ENCODE measurements at places on chromosomes 1 and 21.

GRCh38 chr1:19384113-19384512, 72.0 kb downstream of the SLC66A1 start:
- no peak for DNase-seq
- no peaks in the 10 kb centered on the region for H3K27me3 ChIP-seq
- H3K4me1 ChIP-seq, result peaks cover 23% of the 10 kb centered on the region
- H3K36me3 ChIP-seq, result peaks cover 41% of the 10 kb centered on the region
- no peak overlapping the region for H3K4me3 ChIP-seq

DNA sequence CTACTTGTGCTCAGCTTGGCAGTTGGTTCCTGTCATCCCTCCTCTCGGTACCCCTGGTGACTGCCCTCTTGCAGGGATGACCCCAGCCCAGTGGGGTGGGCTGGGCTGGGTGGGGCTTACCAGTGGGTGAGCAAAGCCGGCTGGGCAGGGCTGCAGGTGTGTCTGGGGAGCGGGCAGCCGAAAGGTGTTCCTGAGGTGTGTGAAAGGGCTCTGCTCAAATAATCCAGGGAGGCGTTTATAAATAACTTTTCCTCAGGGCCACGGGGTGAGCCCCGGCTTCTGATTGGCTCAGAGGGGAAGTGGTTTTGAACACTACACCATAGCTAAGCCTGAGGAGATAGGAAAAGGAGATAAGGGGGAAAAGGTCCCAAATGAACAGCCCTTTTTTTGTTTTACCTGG, at the start of gene SLC26A9:
Gene SLC26A9 (minus strand): TSS at position 212 of the 400 bp plus-strand sequence. CDS start 7,636 bp downstream, outside the sequence.
- no peak within 1 kb of the TSS for H3K27ac ChIP-seq
- no peak within 1 kb of the TSS for H3K4me3 ChIP-seq
- H3K36me3 ChIP-seq, result no peaks in the 10 kb centered on the region
- H3K4me1 ChIP-seq, result no peaks in the 10 kb centered on the region
- H3K27me3 ChIP-seq, result peaks cover 77% of the 10 kb centered on the region
- no peak for DNase-seq

DNA sequence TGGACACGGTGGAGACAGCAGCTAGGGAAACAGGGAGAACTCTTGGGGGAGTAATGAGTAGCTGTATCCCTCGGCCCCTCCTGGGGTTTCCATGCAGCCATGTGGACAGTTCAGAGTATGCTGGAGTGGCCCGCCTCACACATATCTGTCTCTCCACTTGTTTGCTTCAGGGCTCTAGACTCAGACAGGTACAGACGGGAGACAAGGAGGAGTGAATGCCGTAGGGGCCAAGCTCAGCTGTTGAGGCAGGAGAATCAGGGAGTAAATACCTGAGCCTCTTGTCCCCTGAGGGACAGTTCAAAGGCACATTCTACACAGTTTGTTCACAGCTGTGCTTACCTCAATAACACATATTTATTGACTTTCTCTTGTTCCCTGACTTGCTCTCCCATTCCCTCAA, 7.7 kb upstream of the PTGFRN start:
- DNase-seq, result no peak
- H3K4me1 ChIP-seq, result no peaks in the 10 kb centered on the region
- H3K36me3 ChIP-seq, result no peaks in the 10 kb centered on the region
- H3K27ac ChIP-seq, result no peak overlapping the region
- peaks cover 27% of the 10 kb centered on the region for H3K27me3 ChIP-seq
- no peak overlapping the region for H3K4me3 ChIP-seq

DNA sequence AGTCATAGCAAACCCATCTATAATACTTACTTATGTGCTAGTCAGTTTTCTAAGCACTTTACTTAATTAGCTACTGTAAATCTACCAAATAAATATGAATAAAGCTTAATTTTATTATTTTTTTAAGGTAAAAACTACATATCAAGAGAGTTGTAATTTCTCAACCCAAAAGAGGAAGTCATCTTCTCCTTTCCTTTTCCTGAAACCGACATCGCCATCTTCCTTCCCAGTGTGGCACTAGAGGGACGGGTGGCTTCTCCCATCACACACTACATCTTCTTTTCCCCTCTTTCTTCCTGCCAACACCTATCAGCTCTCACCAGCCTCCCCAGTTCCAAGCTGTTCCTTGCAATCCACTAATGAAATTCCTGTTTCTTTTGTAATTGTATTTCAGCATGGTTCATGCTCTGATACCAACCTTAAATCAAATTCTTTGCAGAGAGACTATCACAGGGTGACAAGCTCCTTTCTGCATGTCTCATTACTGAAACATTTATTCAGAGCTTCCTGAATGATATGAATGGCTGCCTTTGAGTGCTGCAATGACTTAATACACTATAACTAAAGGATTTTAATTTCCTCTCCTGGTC, 251.6 kb upstream of the FAM78B start:
- DNase-seq, result no peak
- H3K27me3 ChIP-seq, result peaks cover 3% of the 10 kb centered on the region
- no peaks in the 10 kb centered on the region for H3K4me1 ChIP-seq
- no peak overlapping the region for H3K27ac ChIP-seq
- no peak overlapping the region for H3K4me3 ChIP-seq

- no peak overlapping the region for H3K27ac ChIP-seq
- peaks cover 12% of the 10 kb centered on the region for H3K27me3 ChIP-seq
- no peaks in the 10 kb centered on the region for H3K4me1 ChIP-seq
- no peak overlapping the region for H3K4me3 ChIP-seq
Measured at GRCh38 chr1:221897321-221897721, 155.4 kb upstream of the DUSP10 start.

- no peaks in the 10 kb centered on the region for H3K36me3 ChIP-seq
- DNase-seq, result no peak
- H3K4me3 ChIP-seq, result no peak overlapping the region
Measured at GRCh38 chr1:4034318-4034887, 134.3 kb upstream of the C1orf174 start.

DNA sequence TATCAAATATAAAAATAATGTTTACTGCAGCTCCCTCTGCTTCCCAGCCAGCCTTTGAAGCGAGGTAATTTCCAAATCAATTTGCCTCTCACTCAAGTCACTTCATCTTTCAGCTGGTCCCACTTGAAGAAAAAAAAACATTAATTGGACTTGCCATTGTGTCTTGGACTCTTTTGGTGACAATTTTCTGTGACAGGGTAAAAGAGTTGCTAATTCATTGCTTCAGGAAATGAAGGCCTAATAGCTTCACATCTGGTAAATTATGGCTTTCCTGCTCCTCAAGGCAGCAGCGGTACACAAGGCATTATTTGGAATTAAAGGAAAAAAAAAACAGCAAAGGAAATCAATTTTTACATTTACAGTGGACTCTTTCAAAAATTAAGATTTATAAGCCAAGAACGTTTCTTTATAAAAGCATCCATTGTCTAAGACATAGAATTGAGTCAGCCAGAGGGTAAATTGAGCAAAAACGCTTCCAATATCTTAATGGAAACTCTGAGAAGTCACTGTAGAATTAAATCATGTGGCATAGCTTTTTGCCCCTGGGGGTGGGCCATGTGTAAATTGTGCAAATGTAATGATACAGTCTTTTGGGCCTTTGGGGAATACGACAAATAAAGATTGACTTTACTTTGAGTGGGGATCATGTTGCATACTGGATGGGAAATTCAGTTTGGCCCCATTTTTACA, 102.5 kb downstream of the LYPLAL1 start:
- H3K27ac ChIP-seq, result no peak overlapping the region
- H3K4me1 ChIP-seq, result no peaks in the 10 kb centered on the region
- H3K27me3 ChIP-seq, result no peaks in the 10 kb centered on the region
- H3K36me3 ChIP-seq, result no peaks in the 10 kb centered on the region
- DNase-seq, result no peak
- no peak overlapping the region for H3K4me3 ChIP-seq

GRCh38 chr1:48591181-48591580, 119.2 kb upstream of the SPATA6 start:
- no peaks in the 10 kb centered on the region for H3K4me1 ChIP-seq
- peaks cover 13% of the 10 kb centered on the region for H3K27me3 ChIP-seq
- no peak for DNase-seq
- no peaks in the 10 kb centered on the region for H3K36me3 ChIP-seq
- no peak overlapping the region for H3K27ac ChIP-seq

GRCh38 chr1:229155472-229155871, 115.4 kb upstream of the RAB4A start:
- H3K4me1 ChIP-seq, result peaks cover 37% of the 10 kb centered on the region
- H3K27me3 ChIP-seq, result peaks cover 4% of the 10 kb centered on the region
- H3K27ac ChIP-seq, result peak overlapping the region; percentile 68
- H3K4me3 ChIP-seq, result peak overlapping the region; percentile 39

DNA sequence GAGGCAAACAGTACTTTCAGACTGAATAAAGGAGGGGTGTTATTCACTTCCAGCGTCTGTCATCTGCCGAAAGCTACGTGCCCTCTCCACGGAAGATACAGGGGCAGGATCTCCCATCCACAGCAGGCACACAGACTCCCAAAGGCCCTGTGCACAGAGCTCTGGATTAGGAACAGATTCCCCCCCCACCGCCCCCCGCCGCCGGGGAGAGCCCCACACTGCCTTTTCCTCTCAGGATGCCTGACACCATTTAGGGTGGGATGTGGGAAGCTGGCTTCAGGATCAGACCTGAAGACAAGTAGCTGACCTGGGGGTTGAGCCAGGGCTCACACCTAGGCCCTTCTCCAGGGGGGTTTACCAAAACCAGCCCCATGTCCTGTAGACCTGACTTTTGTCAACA, 8.4 kb upstream of the TCP10L start:
- peaks cover 10% of the 10 kb centered on the region for H3K4me1 ChIP-seq
- no peak for DNase-seq
- no peaks in the 10 kb centered on the region for H3K27me3 ChIP-seq
- H3K36me3 ChIP-seq, result no peaks in the 10 kb centered on the region
- H3K4me3 ChIP-seq, result no peak overlapping the region

DNA sequence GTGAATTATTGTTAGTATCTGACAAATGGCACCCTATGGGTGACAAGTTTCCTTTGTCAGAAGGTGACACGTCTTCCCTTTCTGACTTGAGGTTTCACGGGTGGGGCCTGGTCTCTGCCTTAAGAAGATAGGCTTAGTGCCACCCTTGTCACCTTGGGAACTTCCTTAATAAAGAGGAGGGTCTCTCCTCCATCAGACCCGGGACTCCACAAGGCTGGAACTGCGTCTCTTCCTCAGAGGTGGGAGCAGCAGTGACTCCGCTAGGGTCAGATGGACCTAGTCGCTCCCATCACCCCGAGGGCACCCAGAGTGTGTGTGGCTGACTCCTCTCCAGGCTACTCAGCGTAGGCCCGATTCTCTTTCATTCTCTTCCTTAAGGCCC, 774 bp upstream of the WDTC1 start:
- DNase-seq, result peak; percentile 42
- H3K4me3 ChIP-seq, result peak overlapping the region; percentile 98
- H3K4me1 ChIP-seq, result peaks cover 33% of the 10 kb centered on the region
- H3K27me3 ChIP-seq, result peaks cover 6% of the 10 kb centered on the region
- H3K27ac ChIP-seq, result peak overlapping the region; percentile 86
- peaks cover 6% of the 10 kb centered on the region for H3K36me3 ChIP-seq

- peaks cover 10% of the 10 kb centered on the region for H3K4me1 ChIP-seq
- H3K27me3 ChIP-seq, result no peaks in the 10 kb centered on the region
- H3K36me3 ChIP-seq, result peaks cover 15% of the 10 kb centered on the region
- no peak overlapping the region for H3K4me3 ChIP-seq
- no peak for DNase-seq
- H3K27ac ChIP-seq, result no peak overlapping the region
Measured at GRCh38 chr1:6001992-6002576, 9.9 kb upstream of the NPHP4 start.

GRCh38 chr1:226461087-226461486, 53.2 kb upstream of the PARP1 start:
- peaks cover 16% of the 10 kb centered on the region for H3K27me3 ChIP-seq
- H3K36me3 ChIP-seq, result no peaks in the 10 kb centered on the region
- H3K4me3 ChIP-seq, result no peak overlapping the region
- H3K27ac ChIP-seq, result no peak overlapping the region
- peaks cover 12% of the 10 kb centered on the region for H3K4me1 ChIP-seq
- no peak for DNase-seq

GRCh38 chr1:19338323-19338762, 26.2 kb downstream of the SLC66A1 start:
- H3K4me3 ChIP-seq, result no peak overlapping the region
- DNase-seq, result no peak
- H3K27me3 ChIP-seq, result no peaks in the 10 kb centered on the region
- H3K4me1 ChIP-seq, result no peaks in the 10 kb centered on the region
- H3K36me3 ChIP-seq, result peaks cover 30% of the 10 kb centered on the region

DNA sequence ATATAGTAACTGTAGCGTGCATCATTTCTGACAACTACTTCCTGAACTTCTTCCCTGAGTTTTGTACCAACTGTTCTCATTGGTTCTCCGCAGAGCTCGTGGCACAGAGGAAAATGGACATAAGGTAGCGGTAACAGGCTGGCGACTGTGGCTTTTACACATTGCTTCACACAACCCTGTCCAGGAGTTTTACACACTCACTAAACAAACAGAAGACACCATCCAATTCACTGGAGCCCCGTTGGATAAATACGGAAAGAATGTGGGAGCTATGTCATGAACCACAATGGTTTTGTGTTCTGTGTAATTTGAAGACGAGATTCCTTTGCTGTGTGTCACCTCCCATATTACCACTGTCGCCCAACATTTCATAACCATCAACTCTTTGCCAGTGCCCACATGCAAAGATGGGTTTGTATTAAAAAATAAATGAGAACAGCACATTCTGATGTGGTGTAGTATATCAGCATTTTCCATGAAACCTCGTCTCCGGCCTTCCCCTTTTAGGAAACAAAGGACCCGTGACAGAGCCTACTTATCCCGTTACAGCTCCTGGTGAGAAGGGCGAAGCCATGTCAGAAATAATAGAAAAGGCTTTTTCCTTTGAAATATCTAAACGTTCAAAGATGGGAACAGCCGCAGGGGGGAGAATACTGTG, 47.4 kb upstream of the ENAH start:
- no peaks in the 10 kb centered on the region for H3K36me3 ChIP-seq
- H3K4me1 ChIP-seq, result no peaks in the 10 kb centered on the region
- H3K4me3 ChIP-seq, result no peak overlapping the region

GRCh38 chr1:182107209-182107608, 45.7 kb upstream of the ZNF648 start:
- no peak overlapping the region for H3K4me3 ChIP-seq
- no peaks in the 10 kb centered on the region for H3K36me3 ChIP-seq
- no peak for DNase-seq
- no peaks in the 10 kb centered on the region for H3K4me1 ChIP-seq
- H3K27ac ChIP-seq, result no peak overlapping the region
- H3K27me3 ChIP-seq, result peaks cover 40% of the 10 kb centered on the region

DNA sequence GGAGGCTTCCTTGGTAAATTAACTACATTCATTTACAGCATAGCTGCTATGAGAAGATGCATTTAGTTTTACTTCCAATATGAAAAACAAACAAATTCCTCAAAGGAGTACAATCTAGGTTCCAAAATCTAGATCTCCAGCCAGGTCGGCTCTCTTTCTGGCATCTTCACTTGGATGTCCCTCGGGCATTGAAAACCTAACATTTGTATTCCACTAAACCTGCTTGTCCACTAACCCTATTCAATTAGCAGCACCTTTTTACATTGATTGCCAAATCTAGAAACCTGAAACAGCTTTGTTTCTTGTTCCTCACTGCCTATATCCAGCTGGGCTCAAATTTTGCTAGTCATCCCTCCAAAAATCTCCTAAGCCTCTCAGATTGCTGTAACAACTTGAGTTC, 14.3 kb upstream of the CXADR start:
- H3K36me3 ChIP-seq, result no peaks in the 10 kb centered on the region
- DNase-seq, result no peak
- H3K4me3 ChIP-seq, result no peak overlapping the region
- no peaks in the 10 kb centered on the region for H3K4me1 ChIP-seq

Measured in activated naive CD4-positive, alpha-beta T cell treated with anti-CD3 and anti-CD28 coated beads, Interleukin-2, amount 10 ng/mL, durations not matched to agents 7 days and 5 days (primary cell).